ENCODE measurements at places on chromosomes 12 and 14. TPM values are rescaled to one million over a fixed set of nuclear protein-coding genes. Genes with fewer than 3 reads are reported as not detected.

DNA sequence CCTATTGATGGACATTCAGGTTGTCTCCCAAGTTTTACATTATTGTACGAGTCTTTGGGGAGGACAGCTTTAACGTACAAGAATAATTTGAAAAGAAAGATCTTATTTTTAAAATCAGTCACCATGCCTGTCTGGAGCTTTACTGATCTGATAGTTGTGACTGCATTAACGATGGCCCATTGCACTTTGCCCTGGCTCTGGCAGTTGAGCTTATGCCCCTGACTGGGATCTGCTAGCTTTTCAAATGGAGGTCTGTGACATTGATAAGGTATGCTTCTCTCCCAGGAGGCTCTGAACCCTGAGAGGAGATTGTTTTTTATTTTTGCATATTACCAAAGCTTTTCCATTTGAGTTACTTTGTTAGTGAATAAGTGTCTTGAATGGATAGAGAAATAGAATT lies 17.9 kb upstream of the RAB3IP start:
- no peaks in the 10 kb centered on the region for H3K36me3 ChIP-seq
- no peak overlapping the region for H3K4me3 ChIP-seq
- no peak for DNase-seq
- H3K27me3 ChIP-seq, result no peaks in the 10 kb centered on the region

The LRFN5 gene
- polyA plus RNA-seq, result not detected

DNA sequence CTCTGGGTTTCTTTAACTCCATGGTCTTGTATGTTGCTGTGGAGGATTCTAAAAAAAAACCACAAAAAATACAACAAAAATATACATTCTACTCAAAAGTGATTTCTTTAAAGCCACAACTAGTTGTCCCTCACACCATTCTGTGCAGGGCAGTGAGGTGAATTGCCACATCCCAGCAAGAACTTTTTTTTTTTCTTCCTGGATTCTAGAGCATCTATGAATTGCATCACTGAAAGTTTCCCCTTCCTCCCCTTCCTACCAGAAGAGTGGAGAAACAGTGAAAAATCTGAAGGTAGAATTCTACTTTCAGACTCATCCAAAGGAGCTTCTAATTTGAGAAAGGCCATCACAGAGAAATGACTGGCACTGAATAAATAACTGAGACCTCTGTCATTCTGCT lies 395.3 kb downstream of the AEBP2 start:
- DNase-seq, result no peak
- H3K4me3 ChIP-seq, result no peak overlapping the region
- no peaks in the 10 kb centered on the region for H3K27me3 ChIP-seq
- H3K27ac ChIP-seq, result no peak overlapping the region
- no peaks in the 10 kb centered on the region for H3K36me3 ChIP-seq
- H3K4me1 ChIP-seq, result no peaks in the 10 kb centered on the region

DNA sequence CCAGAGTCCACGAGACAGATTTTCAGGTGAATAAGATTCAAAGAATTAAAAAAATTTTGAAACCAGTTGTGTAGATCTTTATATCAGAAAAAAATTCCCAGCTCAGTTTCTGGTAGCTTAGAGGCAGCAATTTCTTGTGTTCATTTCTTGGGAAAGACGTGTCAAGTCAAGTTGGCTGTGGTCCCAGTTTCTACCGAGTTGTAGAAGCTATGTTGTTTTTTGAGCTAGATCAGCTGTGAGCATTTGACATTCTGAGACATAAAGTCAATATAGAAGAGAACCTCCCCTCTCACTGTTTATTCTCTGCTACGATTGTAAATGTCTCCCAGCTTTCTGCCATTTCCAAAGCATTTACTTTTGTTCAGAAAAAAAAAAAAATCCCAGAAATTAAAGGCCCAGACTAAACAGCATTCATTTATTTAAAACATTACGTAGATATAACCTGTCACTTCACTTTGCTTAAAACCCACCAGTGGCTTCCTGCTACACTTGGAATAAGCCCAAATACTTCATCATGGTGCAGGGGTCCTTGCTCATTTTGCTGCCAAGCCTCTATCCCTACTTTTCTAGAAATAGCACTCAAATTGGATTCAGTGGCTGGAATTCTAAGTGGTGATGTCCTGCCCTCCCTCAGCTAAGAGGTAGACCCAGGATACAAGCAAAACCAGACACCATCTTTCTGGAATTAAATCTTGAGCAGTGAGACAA lies 20.6 kb upstream of the PYGL start:
- no peak overlapping the region for H3K4me3 ChIP-seq
- no peak for DNase-seq
- peaks cover 10% of the 10 kb centered on the region for H3K4me1 ChIP-seq

The POTEG gene
- not detected for polyA plus RNA-seq

GRCh38 chr12:121009741-121010140 lies 6.5 kb downstream of the C12orf43 start:
- H3K4me3 ChIP-seq, result no peak overlapping the region
- no peaks in the 10 kb centered on the region for H3K27me3 ChIP-seq
- DNase-seq, result no peak
- no peaks in the 10 kb centered on the region for H3K4me1 ChIP-seq
- no peak overlapping the region for H3K27ac ChIP-seq
- peaks cover 32% of the 10 kb centered on the region for H3K36me3 ChIP-seq

GRCh38 chr12:91373086-91373485 lies 190.5 kb upstream of the DCN start:
- H3K4me1 ChIP-seq, result no peaks in the 10 kb centered on the region
- H3K27ac ChIP-seq, result no peak overlapping the region
- DNase-seq, result no peak
- H3K4me3 ChIP-seq, result no peak overlapping the region
- H3K27me3 ChIP-seq, result no peaks in the 10 kb centered on the region
- no peaks in the 10 kb centered on the region for H3K36me3 ChIP-seq

- no peak overlapping the region for H3K27ac ChIP-seq
- no peaks in the 10 kb centered on the region for H3K36me3 ChIP-seq
- peaks cover 7% of the 10 kb centered on the region for H3K4me1 ChIP-seq
- H3K27me3 ChIP-seq, result no peaks in the 10 kb centered on the region
Measured at GRCh38 chr12:124727264-124727800, 136.3 kb downstream of the SCARB1 start.

The RIN3 gene
- polyA plus RNA-seq, result 1.2 TPM

The GALNT16 gene
- polyA plus RNA-seq, result not detected

DNA sequence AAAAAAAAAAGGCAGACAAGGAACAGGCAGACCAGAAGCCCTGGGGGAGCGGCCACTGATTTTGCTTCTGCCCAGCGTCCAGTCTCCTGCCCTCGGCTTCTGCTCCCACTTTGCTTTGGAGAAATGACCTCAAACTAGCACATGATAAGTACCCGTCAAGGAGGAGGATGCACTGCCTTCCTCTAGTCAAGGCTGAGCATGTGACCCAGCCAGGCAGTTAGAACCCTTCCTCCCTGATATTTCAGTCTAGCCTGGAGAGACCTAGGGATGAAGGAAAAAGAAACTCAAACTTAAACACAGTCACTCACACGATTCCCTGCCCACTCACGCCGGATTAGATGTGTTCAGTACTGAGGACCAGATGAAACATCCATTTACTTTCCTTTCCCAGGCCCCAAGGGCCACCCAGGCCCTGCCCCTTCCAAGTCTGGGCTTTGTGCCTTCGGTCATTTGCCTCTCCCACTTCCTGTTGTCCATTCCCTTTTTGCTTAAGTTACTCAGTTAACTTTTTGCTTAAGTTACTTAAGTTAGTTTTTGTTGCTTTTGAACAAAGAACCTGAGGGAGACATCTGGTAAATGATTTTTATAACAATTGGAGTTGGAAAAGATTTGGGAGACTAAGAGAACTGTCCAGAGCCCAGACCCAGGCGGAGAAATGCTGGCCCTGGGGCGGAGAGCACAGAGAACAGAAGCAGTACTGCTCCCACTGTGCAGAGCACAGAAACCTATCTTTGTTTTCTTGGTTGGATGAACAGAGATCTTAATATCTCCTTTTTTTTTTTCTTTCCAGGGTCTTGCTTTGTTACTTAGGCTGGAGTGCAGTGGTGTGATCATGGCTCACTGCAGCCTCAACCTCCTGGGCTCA lies 23.0 kb upstream of the TTC7B start:
- H3K36me3 ChIP-seq, result no peaks in the 10 kb centered on the region
- no peak overlapping the region for H3K27ac ChIP-seq
- no peak for DNase-seq
- no peak overlapping the region for H3K4me3 ChIP-seq
- no peaks in the 10 kb centered on the region for H3K27me3 ChIP-seq
- no peaks in the 10 kb centered on the region for H3K4me1 ChIP-seq

GRCh38 chr12:69616025-69616424 lies 5.3 kb upstream of the LRRC10 start:
- H3K27me3 ChIP-seq, result peaks cover 7% of the 10 kb centered on the region
- no peak overlapping the region for H3K27ac ChIP-seq

DNA sequence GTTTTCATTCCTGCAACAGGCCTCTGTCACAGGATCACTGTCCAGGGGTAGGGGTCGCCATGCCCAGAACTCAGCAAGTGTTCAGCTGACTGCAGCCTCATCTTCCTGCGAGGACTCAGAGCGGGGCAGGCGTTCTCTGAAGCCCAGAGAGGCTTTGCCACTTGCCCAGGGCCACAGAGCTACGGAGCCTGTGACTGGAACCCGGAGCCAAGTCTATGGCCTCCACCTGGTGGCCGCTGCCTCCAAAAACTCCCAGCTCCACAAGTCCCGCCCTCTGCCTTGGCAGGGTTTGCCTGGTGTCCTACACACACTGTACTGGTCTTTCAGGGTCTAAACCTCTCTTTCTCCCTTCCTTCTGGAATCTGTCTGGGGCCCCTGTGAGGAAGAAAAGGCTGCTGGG lies 8.7 kb upstream of the PPP1R13B start:
- H3K27me3 ChIP-seq, result no peaks in the 10 kb centered on the region
- H3K27ac ChIP-seq, result no peak overlapping the region
- H3K4me1 ChIP-seq, result peaks cover 16% of the 10 kb centered on the region
- H3K36me3 ChIP-seq, result no peaks in the 10 kb centered on the region
- DNase-seq, result no peak
- H3K4me3 ChIP-seq, result no peak overlapping the region

GRCh38 chr14:53621921-53622320 lies 334.7 kb downstream of the BMP4 start:
- DNase-seq, result no peak
- no peak overlapping the region for H3K27ac ChIP-seq
- no peak overlapping the region for H3K4me3 ChIP-seq
- H3K4me1 ChIP-seq, result no peaks in the 10 kb centered on the region

Data from keratinocyte (primary cell).